NCI-H1417 (cell line): ENCODE measurements at places on chromosomes 2 and 18.

GRCh38 chr2:28454016-28454930 is 41.6 kb upstream of the PLB1 start:
- DNase-seq: no peak

GRCh38 chr18:21703241-21703820 is 1.2 kb downstream of the ABHD3 start:
- peak; percentile 13 for DNase-seq

GRCh38 chr2:64538764-64539433 is 14.8 kb downstream of the AFTPH start:
- DNase-seq: no peak

DNA sequence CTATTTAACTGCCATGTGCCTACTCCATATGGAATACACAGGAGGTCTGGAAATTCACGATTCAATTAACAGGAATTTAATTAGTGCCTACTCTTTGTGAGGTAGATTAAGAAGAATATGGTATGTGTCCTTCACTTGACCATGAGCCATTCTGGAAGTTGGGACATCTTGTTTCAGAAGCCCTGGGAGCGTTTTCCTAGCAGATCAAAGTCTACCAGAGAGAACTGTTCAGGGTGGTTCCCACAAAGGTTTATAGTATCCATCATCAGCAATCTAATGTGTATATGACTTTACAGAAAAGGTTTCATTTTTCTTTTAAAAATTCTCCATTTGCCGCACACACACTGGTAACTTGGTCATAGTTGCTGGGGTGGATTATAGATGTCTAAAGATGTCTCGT is 159.1 kb downstream of the LRRTM1 start:
- no peak for DNase-seq

GRCh38 chr2:9474361-9475057 is at the start of gene IAH1:
Gene IAH1, plus strand, starts transcription at chr2:9474551. Its CDS starts 16 bp downstream, at chr2:9474567.
- DNase-seq: peak; percentile 87

GRCh38 chr2:6909431-6910385 is 7.5 kb upstream of the RNF144A start:
- DNase-seq: no peak

- DNase-seq: peak; percentile 37
These were observed 678 bp downstream of the PIAS2 start for GRCh38 chr18:46916551-46917107.

DNA sequence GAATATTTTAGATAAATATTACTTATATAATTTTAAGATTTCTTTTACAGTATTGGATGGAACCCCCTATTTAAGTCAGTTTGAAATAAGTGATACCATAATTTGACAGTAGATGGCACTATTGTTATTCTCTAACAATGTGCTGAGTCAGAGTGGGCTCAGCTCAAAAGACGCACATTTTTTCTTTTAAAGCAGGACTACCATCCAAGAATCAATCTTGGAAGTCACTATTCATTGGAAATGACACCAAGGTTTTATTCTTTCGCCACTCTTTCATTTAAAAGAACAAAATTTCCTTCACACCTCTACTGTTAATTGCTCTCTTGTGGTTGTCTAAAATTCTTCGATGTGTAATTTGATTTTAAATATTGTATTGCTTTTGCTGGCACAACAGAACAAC is 32.6 kb upstream of the SPAG16 start:
- DNase-seq: peak; percentile 39

GRCh38 chr2:142877216-142877838 is at the start of gene KYNU:
Gene KYNU, plus strand, starts transcription at chr2:142877664. Its CDS starts 7,704 bp downstream, at chr2:142885368.
- DNase-seq: no peak

- DNase-seq: no peak
These were observed 56.2 kb upstream of the SLC16A14 start for GRCh38 chr2:230124757-230125431.

DNA sequence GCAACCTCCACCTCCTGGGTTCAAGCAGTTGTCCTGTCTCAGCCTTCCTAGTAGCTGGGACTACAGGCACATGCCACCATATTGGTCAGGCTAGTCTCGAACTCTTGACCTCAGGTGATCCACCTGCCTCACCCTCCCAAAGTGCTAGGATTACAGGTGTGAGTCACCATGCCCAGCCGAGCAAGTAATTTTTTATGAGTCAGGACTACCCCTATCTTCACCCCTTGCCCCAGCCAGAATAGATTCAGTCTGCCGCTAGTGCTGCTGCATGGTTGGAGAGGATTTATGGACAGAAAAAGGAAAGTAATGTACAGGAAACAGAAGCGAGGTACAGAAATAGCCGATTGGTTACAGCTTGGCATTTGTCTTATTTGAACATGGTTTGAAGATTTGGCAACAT is 48.9 kb downstream of the BMPR2 start:
- DNase-seq: no peak

- no peak for DNase-seq
These were observed 479.0 kb upstream of the DCC start for GRCh38 chr18:51861046-51861445.

DNA sequence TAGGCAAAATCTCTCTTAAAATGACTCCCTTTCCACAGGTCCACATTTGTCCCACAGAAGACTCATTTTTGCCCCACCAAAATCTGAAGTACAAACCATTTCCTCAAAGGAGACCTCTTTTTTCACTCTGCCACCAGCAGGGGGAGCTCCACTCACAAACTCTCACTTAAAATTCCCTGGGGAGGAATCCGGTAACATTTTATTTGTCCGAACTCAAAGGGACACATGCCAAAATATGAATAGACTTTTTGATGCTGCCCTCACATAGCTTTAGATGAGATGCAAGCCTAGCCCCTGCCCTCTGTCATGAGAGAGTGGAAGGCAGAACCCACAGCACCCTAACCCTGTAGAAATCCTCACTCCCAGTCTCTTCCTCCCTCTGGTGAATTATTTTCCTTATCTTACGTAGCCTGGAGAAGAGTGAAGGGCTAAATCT is 57.1 kb downstream of the RMDN2 start:
- DNase-seq: peak; percentile 86

GRCh38 chr18:56085551-56085950 is 497.6 kb upstream of the TCF4 start:
- DNase-seq: no peak

- no peak for DNase-seq
These were observed 249.8 kb downstream of the CYP26B1 start for GRCh38 chr2:71897836-71898235.

GRCh38 chr2:106157416-106157815 is 36.7 kb downstream of the UXS1 start:
- DNase-seq: no peak

DNA sequence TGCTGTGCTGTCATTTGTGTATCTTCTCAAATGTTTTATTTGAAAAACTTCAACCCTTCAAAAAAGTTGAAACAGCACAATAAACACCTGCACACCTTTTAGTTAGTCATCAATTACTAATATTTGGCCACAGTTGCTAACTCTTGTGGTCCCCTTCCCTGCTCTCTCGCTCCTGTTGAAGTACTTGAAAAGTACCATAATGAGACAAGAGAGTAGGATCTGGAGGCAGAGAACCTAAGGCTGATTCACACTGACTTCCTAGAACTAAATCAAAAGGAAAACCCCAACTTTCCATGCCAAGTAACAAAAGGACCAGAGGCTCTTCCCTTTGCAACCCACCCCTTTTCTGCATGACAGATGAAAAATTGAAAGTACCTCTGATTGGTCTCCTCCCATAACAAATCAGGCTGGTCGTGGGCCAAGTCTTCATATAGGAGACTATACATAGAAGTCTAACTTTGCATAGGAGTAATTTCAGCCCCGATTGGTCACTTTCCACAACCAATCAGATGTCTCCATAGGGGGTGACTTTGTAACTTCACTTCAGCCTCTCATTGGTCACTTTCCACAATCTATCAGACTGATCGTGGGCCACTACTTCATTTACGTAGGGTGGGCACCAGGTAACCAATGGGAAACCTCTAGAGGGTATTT is 179.7 kb downstream of the EPHA4 start:
- DNase-seq: no peak

- DNase-seq: no peak
These were observed 434.4 kb upstream of the ETAA1 start for GRCh38 chr2:66962716-66963115.

GRCh38 chr2:77016443-77017354 is 505.5 kb downstream of the LRRTM4 start:
- peak; percentile 32 for DNase-seq

DNA sequence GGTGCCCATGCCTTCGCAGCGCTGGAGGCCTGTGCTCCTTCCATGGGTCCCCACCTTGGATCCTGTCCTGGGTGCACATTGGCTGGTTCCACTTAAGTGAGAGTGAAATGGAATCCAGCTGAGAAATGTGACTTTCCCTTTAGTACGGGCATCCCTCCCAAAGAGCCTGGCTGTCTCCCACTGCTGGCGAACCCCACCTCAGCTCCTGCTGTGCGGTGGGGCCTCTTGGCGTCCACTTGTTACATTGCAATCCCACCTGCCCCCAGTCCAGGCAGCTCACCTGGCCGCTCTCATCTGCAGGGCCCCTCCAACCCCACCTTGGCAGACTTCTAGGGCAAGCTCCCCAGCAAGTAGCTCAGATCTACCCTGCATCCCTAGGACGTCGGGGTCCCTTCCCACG is 35.5 kb upstream of the GNAL start:
- no peak for DNase-seq

DNA sequence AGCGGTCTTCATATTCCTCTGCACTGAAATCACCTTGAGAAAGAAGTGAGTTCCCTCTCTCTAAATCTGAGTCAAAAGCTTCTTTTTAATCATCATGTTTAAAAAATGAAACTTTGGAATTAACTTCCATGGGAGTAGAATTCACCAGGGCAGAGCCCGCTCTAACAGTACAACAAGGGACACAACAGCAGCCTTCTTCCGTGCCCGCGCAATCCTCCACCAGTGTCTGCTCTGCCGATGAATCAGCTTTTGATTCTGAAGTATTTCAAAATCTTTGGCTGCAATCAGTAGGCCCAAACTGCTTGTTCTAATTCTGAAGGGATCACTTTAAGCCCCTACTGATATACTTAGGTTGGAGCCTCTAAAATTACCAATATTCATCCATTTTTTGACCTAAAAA is 76.9 kb downstream of the USP40 start:
- DNase-seq: no peak

GRCh38 chr18:45236676-45237075 is 378.6 kb upstream of the SLC14A2 start:
- no peak for DNase-seq

DNA sequence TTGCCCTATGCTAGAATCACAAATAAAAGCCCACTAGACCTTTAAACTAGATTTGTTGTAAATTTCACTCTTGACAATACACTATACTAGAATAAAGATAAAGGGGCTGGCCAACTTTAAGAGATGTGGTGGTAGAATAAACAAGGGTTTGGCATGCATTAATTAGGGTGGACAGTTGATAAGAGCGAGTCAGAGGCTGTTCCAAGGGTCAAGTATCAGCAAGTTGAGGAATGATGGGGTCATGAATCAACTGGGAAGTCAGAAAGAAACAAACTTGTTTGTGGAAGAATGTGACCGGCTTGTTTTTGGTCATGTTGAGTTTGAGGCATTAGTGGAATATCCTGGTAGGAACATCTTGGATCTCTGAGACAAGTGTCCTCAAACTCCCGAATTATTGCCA is 398.3 kb upstream of the TNP1 start:
- no peak for DNase-seq

DNA sequence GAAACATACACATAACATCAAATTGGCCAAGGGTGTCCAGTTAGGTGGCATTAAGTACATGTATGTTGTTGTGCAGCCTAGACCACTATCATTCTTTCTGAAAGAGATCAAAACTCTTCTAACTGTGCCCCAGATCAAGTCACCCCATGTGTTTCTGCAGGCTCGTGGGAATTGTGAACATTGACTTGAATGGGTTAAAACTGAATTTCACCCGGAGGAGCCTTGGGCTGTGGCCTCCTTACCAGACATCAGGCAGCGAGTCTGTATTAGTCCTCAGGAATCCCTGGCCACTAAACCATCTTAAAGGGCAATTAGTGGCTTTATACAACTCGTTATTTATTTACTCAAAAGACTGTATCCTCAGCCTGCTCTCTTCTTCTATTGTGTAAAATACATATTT is 149.0 kb upstream of the REV1 start:
- no peak for DNase-seq

- DNase-seq: no peak
These were observed 108.2 kb upstream of the UBE2E3 start for GRCh38 chr2:180872255-180872654.

GRCh38 chr2:223980803-223981202 is 23.5 kb downstream of the MRPL44 start:
- no peak for DNase-seq

DNA sequence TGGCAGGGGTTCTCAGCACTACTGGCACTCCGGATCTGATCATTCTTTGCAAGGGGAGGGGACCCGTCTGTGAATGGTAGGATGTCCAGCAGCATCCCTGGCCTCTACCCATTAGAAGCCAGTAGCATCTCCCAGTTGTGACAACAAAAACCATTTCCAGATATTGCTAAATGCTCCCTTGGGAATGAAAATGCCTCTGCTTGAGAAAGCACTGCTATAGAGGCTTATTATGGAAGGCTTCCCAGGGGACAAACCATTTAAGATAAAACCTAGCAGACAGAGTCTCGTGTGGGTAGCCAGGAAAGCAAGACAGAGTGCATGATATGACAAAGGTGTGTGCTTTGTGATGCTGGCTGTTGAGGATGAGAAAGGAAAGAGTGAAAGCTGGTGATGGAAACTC is 273.7 kb downstream of the TMX3 start:
- no peak for DNase-seq

DNA sequence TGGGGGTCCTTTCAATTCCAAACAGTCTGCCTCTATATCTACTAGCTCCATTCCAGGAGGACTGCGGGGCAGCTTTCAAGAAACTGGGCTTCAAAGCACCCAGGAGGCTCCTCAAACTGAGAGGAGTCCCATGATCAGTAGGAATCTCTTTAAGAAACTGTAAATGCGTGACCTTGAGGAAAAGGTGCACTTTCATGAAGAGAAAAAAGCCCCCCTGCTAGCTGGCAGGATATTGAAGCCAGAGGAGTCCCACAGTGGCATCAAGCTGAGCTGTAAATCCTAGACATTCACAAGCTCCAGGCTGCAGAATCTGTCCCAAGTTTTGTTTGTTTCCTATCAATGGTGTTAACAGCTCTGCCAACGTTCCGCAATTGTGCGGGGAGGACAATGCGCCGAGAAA is 790.1 kb downstream of the SLC4A3 start:
- DNase-seq: no peak

DNA sequence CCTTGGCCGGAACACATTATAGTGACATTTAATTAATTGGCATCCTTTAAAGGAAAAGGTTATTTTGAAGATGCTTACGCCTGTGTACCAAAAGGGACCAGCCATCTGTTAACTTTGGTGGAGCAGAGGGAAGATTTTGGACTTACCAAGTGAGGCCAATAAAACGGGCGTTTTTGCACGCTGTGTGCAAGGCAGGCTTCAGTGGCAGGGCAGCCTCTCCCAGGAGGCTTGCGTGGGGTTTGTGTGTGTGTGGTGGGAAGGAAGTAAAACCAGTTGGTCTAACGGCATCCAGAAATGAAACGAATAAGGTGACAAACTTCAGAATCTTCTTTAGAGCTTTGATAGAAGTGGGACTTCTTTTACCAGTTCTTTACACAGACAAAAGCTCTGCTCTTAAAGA is 191.7 kb downstream of the PRKCE start:
- no peak for DNase-seq

- DNase-seq: no peak
These were observed 328.3 kb downstream of the EPHA4 start for GRCh38 chr2:221243771-221244170.
